A549 (cell line): ENCODE measurements at places on chromosomes 7 and 10. TPM values are rescaled to one million over a fixed set of nuclear protein-coding genes. Genes with fewer than 3 reads are reported as not detected.

The GJD4 gene
- polyA plus RNA-seq, result 0.05 TPM in 1 of 3 replicates, not detected in the others

The IL15RA gene
- 0.46 to 0.72 TPM (median 0.58 TPM) in 3 replicates for polyA plus RNA-seq

The PON3 gene
- 35.3 to 49.0 TPM (median 48.7 TPM) in 3 replicates for polyA plus RNA-seq

The SRPK2 gene
- polyA plus RNA-seq, result 29.8 to 32.6 TPM (median 30.9 TPM) in 3 replicates

The CDNF gene
- polyA plus RNA-seq, result 0.89 to 2.1 TPM (median 1.6 TPM) in 3 replicates

DNA sequence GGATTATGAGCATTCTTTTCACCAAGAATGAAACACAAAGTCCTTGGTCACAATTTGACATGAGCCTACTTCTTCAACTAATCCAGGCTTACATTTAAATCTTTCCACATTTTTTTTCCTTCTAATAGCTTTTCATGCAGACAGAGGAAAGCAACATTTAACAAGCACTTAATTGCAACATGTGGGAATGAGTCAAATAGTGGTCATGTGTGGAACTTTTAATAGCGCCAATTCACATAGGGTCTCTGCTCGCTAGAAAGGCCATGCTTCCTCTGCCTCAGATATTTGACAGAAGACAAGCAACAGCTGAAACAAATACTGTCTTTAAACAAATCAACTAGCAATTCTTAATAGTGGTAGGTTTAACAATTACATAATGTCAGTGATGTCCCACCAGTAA lies 285.9 kb upstream of the ETV1 start:
- no peak for DNase-seq

DNA sequence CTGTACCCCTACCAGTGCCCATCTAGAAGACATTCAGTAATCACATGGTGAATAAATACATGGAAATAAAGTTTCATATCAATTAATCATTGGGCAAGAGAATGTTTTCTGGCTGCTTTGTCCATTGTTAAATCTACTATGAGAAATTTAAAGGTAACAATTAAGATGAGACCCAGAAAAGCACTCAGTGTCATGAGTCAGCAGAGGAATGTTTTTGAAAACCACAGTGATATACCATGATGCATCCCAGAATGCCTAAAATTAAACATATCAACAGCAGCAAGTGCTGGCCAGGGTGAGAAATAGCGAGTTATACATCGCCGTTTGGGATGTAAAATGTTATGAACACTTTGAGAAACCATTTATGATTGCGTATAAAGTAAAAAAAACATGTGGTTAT lies 825.3 kb upstream of the C7orf33 start:
- DNase-seq, result no peak

- DNase-seq, result no peak
Observed at GRCh38 chr7:139995017-139995915, 67.5 kb downstream of the PARP12 start.

DNA sequence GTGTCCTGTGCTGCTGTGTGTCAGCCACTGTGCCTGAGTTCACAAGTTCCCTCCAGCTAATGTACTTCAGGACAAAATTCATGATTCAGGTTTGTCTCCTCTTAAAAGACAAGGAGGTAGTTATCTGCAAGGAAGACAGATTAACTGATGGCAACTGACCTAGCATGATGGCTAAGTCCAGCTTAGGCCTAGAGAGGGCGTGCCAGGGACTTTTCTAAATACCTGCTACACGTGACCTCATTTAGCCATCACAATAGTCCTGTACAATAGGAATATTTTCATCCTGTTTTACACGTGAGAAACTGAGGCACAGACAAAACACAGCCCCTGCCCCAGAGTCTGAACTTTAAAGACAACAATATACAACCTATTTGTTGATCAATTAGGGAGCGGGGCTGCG lies 275.7 kb downstream of the XPNPEP1 start:
- no peak for DNase-seq

- peak; percentile 94 for DNase-seq
Observed at GRCh38 chr7:129824291-129825208, 128.2 kb downstream of the UBE2H start.

DNA sequence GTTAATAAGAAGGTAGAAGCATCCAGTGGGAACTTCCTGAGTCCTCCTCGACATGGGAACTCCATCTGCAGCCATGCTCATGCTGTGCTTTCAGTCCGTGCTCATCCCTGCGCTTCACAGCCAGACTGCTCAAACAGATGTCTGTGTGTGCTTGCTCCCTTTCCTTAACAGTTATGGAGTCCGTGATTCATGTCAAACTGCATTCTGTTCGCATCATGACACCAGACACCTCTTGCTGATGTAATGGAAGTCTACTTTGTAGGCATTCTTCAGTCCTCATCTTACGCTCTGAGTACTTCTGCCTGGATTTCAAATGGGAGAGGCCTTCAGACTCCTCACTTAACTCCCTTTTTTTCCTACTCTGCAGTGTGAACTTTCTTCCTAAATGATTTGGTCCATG lies 304.9 kb downstream of the SUGCT start:
- no peak for DNase-seq

- DNase-seq, result no peak
Observed at GRCh38 chr10:14008740-14009080, 322.0 kb downstream of the FRMD4A start.

DNA sequence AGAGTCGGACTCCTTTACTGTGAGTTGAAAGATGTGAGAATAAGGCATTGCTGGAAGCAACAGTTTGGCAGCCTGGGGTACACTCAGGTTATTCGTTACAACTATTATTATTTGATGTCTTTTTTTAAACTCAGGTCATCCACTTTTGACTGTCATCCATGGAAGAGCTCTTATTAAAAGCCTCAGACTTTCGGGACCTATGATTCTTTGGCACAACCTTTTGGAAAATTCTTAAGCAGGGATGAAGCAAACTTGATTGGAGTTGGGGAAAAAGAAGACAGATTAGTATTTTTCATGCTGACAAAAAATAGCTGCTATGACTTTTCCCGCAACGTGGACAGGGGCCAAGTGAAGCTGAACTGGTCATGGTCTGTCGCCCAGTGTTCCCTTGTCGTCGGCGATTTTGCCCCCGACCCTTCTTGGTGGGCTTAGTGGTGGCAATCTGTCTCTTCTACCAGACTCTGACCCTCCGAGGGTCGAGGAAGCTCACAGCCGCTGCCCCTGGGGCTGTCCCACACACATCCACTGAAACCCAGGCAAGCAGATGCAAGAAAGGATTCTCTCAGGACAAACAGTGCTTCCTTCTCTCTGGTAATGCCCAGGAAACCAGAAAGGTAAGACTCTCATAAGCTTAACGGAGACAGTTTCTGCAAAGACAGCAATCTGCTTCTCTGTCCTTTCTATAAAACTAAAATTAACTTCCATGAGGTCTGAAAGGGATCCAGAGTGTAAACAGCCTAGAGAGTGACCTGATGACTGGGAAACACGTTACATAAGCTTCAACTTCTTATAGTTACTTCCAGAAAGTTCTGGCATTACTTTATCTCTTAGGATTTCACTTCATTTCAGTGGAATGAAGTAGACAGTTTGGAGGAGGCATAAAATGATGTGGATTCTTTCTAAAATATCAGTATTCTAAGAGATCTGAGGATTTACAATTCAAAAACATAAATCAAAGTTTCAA lies 1.0 kb downstream of the CPED1 start:
- no peak for DNase-seq

- no peak for DNase-seq
Observed at GRCh38 chr7:22189230-22189629, 167.7 kb downstream of the RAPGEF5 start.

DNA sequence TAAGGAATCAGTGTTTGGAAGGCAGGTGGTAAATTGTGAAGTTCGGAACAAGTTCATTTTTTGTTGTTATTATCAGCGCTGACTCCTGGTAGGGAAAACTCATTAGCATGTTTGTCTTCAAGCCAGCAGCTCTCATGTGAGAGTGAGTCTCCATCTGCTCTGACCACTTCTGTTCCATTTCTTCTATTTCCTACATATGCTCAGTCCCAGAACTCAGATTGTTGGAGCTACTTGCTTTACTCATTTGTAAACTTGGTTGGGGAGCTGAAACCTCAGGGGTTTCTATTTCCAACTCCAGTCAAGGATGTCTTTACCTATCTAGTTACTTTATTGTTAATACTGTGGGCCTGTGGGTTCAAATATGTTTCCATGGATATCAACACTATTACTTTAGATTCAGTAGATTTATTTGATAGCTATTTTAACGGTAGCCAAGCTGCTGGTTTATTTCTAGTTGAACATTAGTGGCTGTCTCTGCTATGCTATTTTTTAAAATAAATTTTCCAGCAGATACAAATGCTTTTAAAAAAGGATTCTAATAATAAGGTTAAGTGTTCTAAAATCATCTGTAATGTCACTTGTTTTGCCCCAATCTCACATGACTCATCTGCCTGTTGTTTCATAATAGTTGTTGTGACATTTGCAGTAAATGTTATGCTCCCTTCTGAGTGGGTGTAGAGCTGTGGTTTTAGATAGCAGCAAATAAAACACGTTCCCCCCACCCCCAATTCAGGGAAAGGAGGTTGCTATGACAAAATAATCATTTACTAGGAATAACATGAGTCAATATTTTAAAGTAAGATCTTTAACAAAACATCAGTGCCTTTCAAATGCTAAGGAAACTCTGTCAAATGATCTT lies 143.3 kb downstream of the HDAC9 start:
- no peak for DNase-seq

- DNase-seq, result no peak
Observed at GRCh38 chr7:82359426-82359825, 84.2 kb downstream of the CACNA2D1 start.

- DNase-seq, result no peak
Observed at GRCh38 chr7:28165261-28165660, 15.3 kb downstream of the JAZF1 start.

DNA sequence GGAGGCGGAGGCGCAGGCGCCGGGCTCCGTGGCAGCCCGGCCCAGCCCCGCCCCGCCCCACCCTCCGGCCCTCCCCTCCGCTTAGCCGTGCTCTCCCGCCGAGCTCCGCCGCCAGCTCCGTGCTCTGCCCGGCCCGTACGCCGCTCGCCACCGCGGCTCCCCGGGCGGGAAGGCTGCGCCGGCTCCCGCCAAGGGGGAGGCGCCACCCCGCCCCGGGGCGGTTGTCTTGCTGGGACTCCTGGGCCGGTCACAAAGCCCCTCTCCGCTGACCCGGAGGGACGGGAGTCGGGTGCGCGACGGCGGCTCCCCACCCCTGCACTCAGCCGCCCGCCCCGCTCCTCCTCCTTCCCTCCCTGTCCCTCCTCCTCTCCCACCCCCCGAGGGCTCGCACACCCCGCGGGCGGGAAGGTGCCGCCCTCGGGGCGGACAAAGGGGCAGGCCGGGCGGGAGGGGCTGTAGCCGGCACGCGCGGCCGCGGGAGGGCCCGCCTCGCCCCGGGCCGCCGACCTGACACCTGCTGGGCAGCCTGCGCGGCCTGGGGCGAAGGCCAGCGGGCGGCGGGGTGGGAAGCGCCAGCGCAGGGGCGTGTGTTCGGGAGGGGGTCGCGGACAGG lies 11.5 kb upstream of the SP8 start:
- DNase-seq, result peak; percentile 68

GRCh38 chr7:87204933-87205332 lies 14.6 kb downstream of the TMEM243 start:
- DNase-seq, result no peak

DNA sequence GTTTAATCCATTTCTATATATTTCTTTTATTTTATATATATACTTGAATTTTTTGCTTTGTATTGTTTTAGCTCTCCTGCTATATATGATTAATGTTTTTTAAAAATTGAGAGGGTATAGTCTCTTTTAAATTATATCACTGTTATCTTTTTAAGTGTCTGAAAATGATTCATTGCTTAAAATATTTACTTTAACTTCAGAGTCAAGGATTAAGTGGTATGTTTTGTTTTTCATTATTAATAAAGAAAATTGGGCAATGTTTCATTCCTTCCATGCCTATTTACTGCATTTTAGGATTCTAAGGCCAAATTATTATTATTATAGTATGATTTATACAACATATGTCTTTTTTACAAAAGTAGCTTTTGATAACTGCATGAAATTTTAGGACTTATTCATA lies 67.2 kb upstream of the THSD7A start:
- no peak for DNase-seq

DNA sequence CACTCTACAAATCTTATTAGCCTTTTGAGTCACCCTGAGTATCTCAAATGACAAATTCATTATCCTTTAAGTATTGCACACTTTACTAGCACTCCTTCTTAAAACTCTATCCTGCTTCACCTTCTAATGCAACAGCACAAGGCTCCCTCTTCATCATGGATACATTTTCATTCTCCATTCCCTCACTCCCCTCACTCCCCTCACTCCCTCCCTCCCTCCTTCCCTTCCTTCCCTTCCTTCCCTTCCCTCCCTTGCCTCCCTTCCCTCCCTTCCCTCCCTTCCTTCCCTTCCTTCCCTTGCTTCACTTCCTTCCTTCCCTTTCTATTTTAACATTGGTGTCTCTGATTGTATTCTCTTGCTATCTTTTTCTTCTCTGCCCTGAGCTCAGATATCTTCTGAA lies 130.5 kb downstream of the PCLO start:
- no peak for DNase-seq

- DNase-seq, result no peak
Observed at GRCh38 chr7:104328296-104328969, at the start of gene LHFPL3. Gene LHFPL3 (plus strand): TSS chr7:104328603.
